ENCODE measurements at places on chromosomes 7 and 10.

GRCh38 chr10:35211390-35211789 lies 84.7 kb downstream of the CREM start:
- no peak for DNase-seq

- DNase-seq: no peak
Measured at GRCh38 chr7:89728481-89728880, 425.8 kb upstream of the STEAP1 start.

DNA sequence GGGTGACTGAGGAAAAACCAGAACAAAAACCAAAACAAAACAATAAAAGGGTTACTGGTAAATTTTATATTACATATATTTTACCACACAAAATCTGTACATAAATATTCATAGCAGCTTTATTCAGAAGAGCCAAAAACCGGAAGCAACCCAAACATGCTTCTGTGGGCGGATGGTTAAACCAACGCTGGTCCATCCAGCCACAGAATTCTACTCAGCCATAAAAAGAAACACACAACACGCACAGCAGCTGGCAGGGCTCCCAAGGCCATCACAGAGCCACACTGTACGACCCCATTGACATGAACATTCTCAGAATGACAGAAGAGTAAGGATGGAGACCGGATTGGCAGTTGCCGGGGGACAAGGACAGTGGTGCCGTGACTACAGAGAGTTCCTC lies 83.6 kb downstream of the PROSER2 start:
- no peak for DNase-seq

- DNase-seq: no peak
Measured at GRCh38 chr10:78217336-78217735, 183.7 kb downstream of the RPS24 start.

- DNase-seq: no peak
Measured at GRCh38 chr10:4828005-4828404, 2.0 kb downstream of the AKR1E2 start.

GRCh38 chr10:10844251-10844650 lies 173.4 kb upstream of the CELF2 start:
- DNase-seq: no peak

GRCh38 chr7:152591976-152592375 lies 84.0 kb downstream of the XRCC2 start:
- no peak for DNase-seq

DNA sequence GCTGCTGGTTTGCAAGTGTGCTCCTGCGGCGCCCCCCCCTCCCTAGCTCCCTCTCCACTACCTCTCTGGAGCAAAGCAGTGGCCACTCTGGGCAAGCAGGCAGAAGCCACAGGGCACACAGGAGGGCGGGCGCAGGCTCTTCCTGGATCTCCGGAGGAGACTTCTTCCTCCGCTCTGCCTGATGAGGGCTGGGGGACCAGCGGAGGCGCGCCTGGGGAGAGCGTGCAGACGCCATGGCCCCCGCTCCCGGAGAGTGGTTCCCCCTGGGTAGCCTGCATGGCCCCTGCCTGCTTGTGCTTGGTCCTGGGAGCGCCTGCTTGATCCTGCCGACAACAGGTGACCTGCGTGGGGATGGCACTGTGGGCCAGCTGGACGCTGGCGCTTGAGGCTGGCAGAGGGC lies 29.0 kb downstream of the ANKMY2 start:
- no peak for DNase-seq

GRCh38 chr10:105356626-105357025 lies 715.5 kb downstream of the SORCS3 start:
- no peak for DNase-seq

DNA sequence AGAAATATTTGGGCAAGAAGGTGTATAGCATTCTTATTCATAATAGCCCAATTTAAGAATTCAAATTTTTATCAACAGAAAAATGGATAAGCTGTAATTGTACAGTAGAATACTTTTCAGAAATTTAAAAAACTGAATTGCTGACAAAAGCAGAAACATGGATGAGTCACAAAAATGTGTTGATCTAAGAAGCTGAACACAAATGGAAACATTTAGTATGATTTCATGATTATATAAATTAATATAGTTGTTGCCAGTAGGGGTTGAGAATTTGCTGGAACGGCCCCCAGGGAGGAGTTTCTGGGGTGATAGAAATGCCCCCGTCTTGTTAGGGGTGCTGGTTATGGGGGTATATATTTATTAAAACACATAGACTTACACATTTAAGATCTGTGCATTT lies 179.1 kb downstream of the KLF6 start:
- DNase-seq: no peak

- DNase-seq: no peak
Measured at GRCh38 chr7:6495597-6496262, 48.0 kb upstream of the DAGLB start.

DNA sequence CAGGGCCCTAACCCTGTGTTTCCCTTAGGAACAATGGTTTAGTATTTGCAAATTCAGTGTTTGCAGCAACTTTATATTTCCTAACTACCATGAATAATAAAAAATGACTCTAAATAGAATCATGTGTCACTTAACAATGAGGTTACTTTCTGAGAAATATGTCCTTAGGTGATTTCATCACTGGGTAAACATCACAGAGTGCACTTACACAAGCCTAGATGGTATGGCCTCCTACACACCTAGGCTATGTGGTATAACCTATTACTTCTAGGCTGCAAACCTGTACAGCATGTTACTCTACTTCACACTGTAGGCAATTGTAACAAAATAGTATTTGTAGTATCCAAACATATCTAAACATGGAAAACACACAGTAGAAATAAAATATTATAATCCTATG lies 1174.6 kb upstream of the LRRTM3 start:
- no peak for DNase-seq

- DNase-seq: no peak
Measured at GRCh38 chr7:122893486-122893885, 7.2 kb upstream of the CADPS2 start.

- DNase-seq: no peak
Measured at GRCh38 chr7:24891311-24891735, 88.7 kb downstream of the OSBPL3 start.

DNA sequence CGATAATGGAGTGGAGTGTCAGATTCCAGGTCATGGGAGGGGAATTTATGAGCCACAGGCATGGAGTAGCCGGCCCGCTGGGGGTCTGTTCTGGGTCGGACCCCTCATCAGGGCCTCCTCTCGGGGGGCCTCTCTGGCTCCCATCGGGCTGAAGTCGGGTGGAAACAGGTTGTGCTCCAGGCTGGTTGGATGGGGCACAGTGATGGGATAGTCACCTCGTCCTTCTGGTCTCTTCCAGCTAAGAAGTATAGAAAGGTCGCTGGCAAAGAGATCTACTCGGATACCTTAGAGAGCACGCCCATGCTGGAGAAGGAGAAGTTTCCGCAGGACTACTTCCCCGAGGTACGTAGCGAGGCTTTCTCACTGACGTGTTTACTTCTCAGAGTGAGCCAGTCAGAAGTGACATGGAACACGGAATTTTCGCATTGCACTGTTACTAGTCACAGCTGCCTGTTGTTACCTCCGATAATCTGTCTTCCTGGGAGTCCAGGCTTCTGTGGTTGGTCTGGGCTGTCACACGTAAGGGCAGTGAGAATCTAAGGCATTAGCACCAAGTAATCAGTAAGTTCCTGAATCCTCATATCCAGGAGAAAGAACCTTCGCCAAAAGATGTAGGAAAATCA lies 88.3 kb downstream of the NKX6-2 start:
- no peak for DNase-seq

DNA sequence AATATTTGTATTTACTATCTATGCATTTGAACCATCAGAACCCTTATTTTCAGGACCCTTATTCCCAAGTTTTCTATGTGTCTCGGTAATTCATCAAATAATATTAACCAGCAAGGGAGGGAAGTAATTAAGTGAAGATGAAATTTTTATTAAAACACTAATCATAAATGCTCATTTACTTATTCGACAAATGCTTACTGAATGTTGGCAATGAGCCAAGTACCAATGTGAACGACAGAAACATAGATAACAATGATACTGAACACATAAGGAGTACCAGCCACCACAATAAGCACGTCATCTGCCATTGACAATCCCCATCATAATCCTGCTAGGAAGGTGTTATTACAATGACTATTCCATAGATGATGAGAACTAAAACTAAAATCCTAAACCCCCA lies 45.5 kb downstream of the GRM8 start:
- no peak for DNase-seq

- no peak for DNase-seq
Measured at GRCh38 chr10:5965266-5965665, 12.1 kb downstream of the IL15RA start.

DNA sequence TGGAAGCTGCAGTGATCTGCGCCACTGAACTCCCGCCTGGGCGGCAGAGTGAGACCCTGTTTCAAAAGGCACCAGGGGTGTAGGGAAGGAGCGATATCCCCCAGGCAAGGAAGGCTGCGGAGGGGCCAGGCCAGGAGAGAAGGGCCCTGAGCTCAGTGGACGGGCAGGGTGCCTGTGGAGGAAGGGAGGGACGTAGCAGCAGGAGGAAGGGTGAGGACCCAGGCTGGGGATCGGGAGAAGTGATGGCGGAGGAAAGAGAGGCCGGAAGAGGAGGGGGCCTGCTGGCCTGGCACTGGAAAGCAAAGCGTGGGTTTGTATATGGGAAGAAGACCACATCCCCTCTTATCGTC lies 45.6 kb downstream of the ALOX5 start:
- no peak for DNase-seq

- peak; percentile 49 for DNase-seq
Measured at GRCh38 chr7:90455163-90456030, 14.0 kb upstream of the PTTG1IP2 start.

Data from NCI-H774 (cell line).